Trophoblast cell (in vitro differentiated cells and primary cell): ENCODE measurements at places on chromosomes 12 and 14.

DNA sequence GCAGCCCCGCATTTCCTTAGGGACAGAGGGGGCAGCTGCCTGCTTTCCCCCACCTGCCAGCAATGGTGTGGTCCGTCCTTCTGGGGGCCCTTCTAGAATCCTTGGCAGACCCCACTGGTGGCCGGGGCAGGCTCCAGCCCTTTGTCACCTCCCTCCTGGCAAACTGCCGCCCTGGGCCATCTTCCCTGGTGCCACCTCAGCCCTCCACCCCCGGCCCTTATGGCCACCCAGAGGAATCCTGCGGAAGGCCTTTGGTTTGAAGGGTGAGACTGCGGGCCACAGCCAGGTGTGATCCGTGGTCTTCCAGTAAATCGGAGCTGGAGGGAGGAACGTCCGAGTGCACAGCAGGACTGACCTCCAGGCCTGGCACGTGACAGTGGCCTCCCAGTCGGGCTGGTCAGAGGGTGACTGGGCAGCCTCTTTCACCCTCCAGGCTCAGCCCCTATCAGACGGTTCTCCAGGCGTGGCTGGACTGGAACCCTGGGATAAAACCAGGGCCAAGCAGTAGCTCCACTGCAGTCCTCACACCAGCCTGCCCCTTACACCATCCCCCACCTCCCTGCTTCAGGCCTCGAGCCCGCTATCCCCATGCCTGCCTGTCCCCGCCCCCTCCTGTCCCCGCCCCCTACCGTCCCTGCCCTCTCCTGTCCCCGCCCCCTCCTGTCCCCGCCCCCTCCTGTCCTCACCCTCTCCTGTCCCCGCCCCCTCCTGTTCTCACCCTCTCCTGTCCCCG lies 12.4 kb downstream of the FBRSL1 start:
- no peak for DNase-seq
- no peaks in the 10 kb centered on the region for H3K27me3 ChIP-seq
- H3K36me3 ChIP-seq = no peaks in the 10 kb centered on the region
- H3K4me1 ChIP-seq = peaks cover 14% of the 10 kb centered on the region

DNA sequence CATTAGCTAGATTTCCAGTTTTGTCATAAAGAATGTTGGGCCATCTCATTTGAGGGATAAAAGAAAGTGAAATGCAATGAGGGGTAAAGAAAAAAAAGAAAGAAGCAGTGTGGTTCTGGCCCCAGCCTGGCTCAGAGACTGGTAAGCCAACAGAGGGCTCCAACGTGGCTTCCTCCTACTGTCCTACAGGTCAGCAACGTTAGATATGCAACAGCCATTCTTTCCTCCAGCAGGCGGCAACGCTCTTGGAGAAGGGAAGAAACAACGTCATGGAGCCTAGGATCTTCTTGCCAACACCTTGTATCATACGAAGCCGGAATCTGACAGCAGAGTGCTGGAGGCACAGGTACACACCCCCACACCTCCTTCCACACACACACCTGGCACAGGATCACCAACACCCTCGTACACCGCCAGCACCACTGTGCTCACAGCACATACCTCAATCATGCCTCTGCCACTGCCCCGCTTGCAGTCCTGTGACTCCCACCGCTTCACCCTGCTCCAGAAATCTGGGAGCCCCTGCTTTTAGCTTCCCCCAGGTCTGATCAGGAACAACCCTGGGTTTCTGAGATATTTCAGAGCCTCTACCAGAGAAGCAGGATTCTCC lies 102.8 kb downstream of the RPAP3 start:
- no peaks in the 10 kb centered on the region for H3K27me3 ChIP-seq
- no peak overlapping the region for H3K27ac ChIP-seq
- no peak overlapping the region for H3K4me3 ChIP-seq
- DNase-seq = peak; percentile 34
- no peaks in the 10 kb centered on the region for H3K4me1 ChIP-seq

GRCh38 chr14:89617481-89618329 lies 200.7 kb upstream of the FOXN3 start:
- H3K27me3 ChIP-seq = no peaks in the 10 kb centered on the region
- no peak overlapping the region for H3K27ac ChIP-seq
- H3K4me3 ChIP-seq = peak overlapping the region; percentile 61
- DNase-seq = peak; percentile 67

DNA sequence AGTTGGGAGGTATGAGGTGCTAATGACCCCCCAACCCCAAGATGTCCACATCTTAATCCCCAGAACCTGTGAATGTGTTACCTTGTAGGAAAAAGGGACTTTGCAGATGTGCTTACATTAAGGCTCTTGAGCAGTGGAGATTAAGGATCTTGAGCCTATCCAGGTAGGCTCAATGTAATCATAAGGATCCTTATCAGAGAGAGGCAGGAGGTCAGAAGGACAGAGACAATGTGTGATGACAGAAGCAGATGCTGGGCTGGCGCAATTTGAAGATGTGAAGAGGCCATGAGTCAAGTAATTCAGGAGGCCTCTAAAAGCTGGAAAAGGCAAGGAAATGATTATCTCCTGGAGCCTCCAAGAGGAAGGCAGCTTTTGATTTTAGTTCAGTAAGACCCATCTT lies 90.4 kb upstream of the MAX start:
- no peak for DNase-seq
- H3K4me3 ChIP-seq = no peak overlapping the region
- H3K36me3 ChIP-seq = no peaks in the 10 kb centered on the region
- peaks cover 4% of the 10 kb centered on the region for H3K4me1 ChIP-seq
- no peak overlapping the region for H3K27ac ChIP-seq
